ENCODE measurements at places on chromosomes 3 and 15. TPM values are rescaled to one million over a fixed set of nuclear protein-coding genes. Genes with fewer than 3 reads are reported as not detected.

Gene PARP15
- 0.83 TPM for total RNA-seq

Gene GALNT15
- 146 TPM for total RNA-seq

Gene UCN2
- not detected for total RNA-seq

Gene EPHA6
- 8.3 TPM for total RNA-seq

Gene FBXO40
- total RNA-seq, result not detected

GRCh38 chr3:156455839-156456238, 99.1 kb downstream of the SSR3 start:
- DNase-seq, result no peak

GRCh38 chr3:189099505-189100290, 72.1 kb upstream of the TPRG1 start:
- no peak for DNase-seq

GRCh38 chr3:140585828-140586227, 92.0 kb upstream of the TRIM42 start:
- DNase-seq, result peak; percentile 78

- no peak for DNase-seq
Observed at GRCh38 chr3:137172728-137173127, 214.9 kb downstream of the IL20RB start.

Measured in esophagus muscularis mucosa (tissue), 4 donors.